NCI-H510A (cell line): ENCODE measurements at places on chromosomes 5 and 9.

GRCh38 chr9:131116281-131117120 is 8.9 kb upstream of the NUP214 start:
- no peak for DNase-seq

- DNase-seq, result no peak
Measured at GRCh38 chr9:102867488-102867887, 127.6 kb upstream of the CYLC2 start.

GRCh38 chr9:16726718-16727451 is 143.6 kb downstream of the BNC2 start:
- no peak for DNase-seq

DNA sequence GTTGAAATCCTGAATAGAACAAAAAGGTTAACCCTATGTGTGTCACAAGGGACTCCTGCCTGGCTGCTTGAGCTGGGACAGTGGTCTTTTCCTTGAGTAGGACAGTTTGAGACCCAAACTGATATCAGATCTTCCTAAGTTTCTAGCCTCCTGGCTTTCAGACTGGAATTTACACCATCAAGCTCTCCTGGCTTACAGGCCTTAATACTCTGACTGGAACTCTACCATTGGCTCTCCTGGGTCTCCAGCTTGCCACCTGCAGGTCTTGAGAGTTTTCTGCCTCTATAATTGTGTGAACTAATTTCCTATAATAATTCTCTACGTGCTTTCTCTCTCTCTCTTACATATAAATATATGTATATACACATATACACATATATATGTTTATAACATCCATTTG is 112.5 kb downstream of the PRR16 start:
- DNase-seq, result no peak

DNA sequence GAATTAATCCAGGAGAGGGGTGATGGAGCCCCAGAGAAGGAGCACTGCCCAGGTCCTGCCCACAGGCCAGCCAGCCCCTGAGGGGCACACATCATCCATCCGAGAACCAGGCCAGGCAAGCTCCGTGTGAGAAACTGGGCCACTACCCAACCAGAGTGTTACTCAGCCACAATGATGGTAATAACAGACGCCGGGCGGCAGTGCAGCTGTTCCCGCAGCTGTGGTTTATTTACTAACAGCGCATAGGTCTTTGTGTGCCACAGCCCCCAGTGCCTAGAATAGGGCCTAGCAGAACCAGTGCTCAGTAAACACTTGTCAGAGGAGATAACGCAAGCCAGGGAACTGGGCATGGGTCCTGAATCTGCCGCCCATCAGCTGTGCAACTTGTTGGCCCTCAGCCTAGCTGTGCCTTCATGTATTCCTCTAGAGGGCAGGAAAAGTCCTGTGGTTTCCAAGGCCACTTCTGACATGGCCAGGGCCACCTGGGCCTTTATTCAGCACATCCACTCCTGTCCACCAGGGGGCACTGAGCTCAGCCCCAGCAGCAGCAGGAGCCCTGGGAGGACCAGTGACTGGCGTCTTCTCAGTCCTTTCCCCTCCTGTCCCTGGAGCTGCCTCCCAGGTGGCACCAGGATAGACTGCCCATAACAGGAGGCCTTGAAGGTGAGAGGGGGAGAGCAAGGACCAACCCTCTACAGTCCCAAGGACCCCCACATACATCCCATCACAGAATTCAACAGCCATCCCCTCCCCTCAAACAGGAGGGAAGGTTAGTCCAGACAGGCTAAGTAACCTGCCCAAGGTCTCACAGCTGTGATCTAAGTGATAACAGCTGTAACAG is 2.1 kb downstream of the MXD3 start:
- DNase-seq, result peak; percentile 43

DNA sequence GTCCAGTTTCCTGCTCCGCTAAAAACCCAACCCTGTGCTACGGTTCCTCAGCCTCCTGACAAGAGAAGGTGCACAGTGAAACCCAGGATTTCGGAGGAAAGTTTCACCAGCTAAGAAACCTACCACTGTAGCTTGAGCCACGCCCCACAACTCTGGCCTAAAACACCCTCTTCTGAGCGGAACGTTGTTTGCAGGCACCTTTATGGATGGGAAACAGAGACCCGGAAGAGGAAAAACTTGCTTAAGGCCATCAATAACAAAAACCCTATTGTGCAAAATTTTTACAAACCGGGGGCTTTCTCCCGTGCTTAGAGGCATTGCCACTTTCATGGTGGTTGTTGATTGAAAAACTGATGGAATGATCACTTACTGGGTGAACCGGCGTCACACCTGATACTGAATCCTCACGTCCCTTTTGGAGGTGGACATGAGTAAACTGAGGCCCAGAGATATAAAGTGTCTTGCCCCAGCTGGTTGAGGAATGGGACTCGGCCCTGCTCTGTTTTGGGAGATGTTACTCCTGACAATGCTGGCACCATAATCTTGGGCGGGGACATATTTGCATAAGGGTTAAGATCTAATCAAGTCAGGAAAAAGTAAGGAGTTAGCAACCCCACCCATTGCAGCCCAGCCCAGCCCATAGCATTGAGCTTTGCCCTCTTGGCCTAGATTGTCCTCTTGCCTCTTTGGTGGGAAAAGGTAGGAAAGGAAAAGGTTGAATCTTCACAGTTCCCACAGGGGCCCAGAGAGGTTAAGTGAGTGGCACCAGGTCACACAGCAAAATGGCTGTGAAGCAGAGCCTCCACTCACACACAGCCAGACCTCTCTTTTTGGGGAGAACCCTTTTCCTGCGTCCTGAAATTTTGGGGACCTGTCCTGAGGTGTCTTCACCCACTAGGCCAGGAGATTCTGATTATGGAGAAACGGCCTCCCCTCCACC is 23.2 kb upstream of the PTGS1 start:
- no peak for DNase-seq

DNA sequence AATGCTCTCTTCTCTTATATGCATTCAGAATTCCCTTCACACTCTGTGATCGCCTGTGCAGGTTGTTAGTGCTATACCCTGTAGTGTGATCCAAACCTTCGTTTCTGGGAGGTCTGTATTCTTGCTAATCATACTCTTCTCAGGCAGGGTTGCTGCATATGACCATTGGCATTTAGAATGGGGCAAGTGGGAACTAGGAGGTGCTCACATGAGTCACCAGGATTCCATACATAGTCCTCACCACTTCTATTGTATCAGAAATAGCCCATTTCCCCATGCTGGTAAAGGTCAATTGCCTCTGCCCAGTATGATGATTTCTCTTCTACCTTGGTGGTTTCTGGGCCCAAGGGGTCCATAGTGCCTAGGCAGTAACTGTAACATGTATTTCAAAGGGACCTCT is 443.5 kb upstream of the CDH6 start:
- DNase-seq, result no peak

GRCh38 chr9:13614060-13614459 is 334.6 kb upstream of the MPDZ start:
- no peak for DNase-seq

GRCh38 chr5:156695774-156696173 is 154.3 kb upstream of the PPP1R2B start:
- no peak for DNase-seq

- no peak for DNase-seq
Measured at GRCh38 chr9:123365287-123365880, 9.4 kb downstream of the CRB2 start.

DNA sequence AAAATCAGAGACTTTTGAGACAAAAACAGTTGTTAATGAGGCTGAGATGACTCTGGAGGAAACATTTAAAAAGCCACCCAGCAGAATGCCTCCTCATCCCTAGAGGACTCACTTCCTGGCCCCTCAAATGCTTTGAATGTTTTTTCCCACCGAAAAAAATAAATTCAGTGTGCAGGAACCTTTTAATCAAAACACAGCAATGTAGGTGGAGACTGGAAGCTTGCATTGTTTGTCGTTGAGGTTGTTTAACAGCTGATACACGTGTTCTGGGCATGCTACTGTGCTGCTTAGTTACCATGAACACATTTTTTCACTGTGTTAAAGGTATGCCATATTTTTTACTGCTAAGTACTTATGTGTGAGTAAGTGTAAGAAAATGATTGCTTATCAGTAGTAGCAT is 65.7 kb upstream of the ADCY2 start:
- DNase-seq, result no peak

DNA sequence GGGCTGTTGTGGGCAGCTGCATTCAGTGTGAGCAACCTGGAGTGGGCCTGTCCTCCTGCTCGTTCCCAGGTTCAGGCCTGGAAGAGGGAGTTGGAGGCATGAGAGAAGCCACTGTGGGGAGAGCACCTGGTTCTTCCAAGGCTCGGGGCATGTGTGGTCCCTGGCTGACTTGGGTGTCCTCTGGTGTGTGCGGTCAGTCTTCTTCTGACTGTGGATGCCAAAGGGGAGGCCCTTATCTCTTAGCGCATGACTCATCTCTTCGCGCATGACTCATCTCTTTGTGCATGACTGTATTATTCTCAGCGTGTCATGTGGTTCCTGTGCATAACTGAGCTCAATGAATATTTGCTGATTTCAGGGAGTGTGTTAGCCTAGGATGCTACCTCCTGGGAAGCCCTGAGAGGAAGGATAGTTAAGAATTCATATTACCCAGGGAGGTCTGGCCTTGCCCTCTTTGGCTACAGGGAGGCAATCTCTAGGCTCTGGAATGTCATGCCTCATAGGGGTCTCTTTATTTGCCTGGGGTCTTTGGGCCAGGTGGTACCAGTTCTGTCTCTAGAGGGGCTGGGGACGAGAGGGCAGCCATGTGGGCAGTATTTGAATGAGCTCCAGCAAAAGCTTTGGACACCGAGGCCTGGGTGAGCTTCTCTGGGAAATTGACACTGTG is 188.7 kb downstream of the HSPA4 start:
- DNase-seq, result no peak

- DNase-seq, result no peak
Measured at GRCh38 chr9:31702957-31703356, 681.5 kb upstream of the ACO1 start.

DNA sequence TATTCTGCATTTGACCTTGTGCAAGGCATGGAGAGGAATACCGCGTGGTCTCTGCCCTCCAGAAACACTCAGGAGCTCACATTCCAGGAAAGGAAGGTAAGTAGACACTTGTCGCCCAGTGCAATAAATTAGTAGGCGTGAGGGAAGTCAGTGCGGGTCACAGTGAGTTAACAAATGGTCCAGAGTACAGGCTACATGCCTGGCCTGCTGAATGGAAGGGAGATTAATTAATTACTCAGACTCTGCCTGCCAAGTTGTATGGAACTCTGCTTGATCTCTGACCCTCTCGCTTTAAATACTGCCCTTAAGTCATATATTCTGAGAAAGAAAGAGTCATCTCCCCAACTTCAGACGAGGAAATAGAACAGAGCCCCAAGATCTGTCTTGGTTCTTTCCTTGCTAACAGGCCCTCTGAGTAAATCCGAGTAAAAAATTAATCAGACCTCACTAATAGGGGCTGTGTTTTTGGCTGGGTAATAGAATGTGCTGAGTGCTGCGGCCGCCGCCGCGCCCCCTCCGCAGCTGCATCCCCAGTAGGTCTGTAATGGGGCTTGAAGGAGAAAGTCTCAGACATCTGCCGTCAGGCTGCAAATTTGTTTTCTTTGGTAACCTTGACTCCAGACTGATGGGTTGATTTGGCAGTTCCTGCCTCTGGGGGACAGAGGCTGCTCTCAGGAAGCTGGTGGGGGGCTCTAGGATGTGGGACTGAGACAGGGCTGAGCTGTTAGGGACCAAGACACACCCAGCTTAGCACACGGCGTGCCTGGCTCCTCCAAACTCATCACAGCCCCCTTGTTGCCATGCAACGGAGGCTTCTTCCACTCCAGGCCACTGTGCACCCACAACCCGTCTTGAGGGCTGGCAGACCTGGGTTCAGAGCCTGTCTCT is 144.4 kb downstream of the NSG2 start:
- peak; percentile 11 for DNase-seq

- DNase-seq, result no peak
Measured at GRCh38 chr9:119375892-119376291, 6.7 kb upstream of the BRINP1 start.

DNA sequence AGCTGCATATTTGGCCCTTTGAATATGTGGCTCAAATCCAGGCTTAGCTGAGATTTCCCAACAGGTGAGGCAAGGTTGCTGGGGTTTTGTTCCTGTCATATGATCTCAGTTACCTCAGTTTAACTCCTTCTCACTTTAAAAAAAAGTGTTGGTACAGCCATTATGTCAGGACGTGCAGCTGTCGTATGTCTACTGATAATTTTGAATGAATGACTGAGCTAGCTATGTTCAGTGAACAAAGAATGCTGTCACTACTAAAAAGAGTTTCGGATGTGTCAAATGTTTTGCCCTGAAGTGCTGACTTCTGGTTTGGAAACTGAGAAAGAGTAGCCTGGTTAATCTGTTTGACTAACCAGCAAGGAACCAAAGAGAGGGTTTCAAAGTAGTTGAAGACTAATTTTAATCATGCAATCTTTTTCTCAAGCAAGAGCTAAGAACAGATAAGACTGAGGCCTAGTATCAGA is 106.3 kb upstream of the NR3C1 start:
- DNase-seq, result no peak

DNA sequence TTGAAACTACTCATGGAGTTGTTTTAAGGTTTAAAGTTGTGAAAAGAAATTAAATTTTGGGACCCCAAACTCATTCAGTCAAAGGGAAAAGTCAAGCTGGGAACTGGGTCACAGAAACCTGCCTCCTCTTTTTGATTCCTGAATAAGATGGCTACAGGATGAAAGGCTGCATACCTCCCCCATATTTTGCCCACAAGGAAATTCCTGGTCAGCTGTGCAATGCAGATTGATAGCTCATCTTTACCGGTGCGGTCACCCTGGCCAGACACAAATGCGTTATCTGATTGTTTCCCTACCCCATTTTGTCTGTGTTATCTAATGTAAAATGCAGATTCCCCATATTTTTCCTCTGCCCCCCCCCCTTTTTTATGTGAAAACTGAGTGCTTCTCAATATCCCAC is 1.3 kb downstream of the HAVCR2 start:
- no peak for DNase-seq

DNA sequence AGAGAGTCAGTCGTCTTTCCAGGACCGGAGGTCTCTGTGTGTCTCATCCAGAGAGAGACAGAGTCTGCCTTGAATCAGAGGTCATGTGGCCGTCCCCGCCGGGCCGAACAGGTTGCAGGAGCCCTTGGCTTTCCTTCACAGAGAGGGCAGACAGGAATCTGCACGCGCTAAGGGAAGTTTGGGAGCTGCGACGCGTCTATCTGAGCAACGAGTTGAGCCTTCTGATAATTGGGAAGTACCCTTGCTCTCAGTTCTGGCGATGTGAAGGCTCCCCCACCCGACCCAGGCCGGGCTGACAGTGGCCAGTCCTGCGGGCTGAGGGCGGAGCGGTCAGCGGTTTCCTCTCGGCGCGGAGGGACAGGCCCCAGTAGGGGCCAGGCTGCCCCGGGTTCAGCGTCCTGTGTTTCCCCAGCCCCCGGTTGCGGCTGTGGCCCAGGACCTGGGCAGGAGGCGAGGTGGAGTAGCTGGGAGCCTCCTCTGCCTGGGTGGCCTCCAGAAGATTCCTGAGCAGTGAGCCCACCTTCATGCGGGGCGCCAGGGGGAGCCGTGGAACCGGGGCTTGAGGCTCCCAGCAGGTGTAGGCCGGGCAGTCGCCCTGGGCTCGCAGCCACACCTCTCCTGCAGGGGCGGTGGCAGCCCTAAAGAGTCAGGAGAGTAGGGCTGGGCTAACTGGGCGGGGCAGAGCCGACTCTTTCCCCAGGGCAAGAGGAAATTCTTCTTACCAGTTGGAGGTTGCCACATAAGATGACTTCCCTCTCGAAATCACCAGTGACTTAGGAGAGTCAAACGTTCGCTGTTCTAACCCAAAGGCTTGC is 13.9 kb downstream of the NR2F1 start:
- DNase-seq, result no peak
